ENCODE measurements at places on chromosomes 13 and 19.

GRCh38 chr19:15161028-15161984, 39.5 kb downstream of the NOTCH3 start:
- DNase-seq: no peak

GRCh38 chr13:30241532-30241931, 65.8 kb downstream of the KATNAL1 start:
- no peak for DNase-seq

- DNase-seq: no peak
Observed at GRCh38 chr13:113125506-113126264, 3.1 kb downstream of the F10 start.

DNA sequence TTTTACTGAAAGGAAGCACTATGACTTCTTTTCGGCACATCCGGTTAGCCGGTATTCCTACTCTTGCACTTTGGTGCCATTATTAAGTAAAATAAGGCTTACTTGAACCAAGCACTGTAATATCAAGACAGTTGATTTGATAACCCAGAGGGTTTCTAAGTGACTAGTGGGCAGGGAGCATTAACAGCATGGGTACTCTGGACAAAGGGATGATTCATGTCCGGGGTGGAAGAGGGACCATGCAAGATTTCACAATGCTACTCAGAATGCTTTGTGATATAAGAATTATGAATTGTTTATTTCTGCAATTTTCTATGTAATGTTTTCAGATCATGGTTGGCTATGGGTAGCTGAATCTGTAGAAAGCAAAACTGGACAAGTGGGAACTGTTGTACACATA, 282.1 kb downstream of the TDRD3 start:
- DNase-seq: no peak

DNA sequence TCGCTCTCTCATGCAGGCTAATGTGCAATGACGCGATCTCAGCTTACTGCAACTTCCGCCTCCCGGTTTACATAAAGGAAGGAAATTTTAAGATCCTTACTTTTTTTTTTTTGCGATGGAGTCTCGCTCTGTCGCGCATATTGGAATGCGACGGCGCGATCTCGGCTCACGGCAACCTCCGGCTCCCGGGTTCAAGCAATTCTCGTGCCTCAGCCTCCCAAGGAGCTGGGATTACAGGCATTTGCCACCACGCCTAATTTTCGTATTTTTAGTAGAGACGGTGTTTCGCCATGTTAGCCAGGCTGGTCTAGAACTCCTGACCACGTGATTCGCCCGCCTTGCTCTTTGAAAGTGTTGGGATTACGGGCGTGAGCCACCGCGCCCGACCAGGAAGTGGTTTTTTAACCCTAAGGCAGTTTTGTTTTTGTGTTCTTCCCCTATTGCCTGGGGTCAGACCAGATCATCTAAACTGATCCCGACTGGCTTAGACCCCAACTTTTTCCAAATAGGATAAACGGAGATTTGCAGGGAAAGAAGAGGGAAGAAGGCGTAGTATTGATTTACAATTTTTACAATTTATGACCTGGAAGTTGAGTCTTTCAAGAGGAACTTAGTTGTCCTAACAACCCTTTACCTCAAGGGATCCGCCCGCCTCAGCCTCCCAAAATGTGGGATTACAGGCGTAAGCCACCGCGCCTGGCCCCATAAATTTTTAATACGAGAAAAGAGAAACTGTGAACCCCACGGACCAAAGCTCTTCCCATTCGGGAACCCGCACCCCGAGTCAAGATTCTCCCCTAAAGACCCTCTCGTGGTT, 142.0 kb downstream of the ZNF737 start:
- no peak for DNase-seq

- DNase-seq: no peak
Observed at GRCh38 chr19:18675779-18676178, 7.7 kb upstream of the CRTC1 start.

DNA sequence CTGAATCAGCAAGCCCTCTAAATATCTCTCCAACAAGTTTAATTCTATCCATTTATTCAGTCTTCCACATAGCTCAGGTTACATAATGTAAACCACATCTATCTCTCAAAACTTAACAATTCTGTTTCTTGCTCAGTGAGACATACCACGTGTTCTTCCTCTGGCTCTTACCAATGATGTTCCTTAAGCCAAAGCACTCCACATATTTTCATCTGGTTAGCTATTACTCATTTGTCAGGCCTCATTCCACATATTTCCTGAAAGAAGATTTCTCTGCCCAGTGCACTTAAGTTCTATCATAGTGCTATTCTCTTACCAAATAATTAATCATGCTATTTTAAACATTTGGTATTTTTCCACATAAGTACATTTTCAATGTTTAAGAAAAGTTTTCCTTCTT, 403.3 kb upstream of the ATXN8OS start:
- no peak for DNase-seq

DNA sequence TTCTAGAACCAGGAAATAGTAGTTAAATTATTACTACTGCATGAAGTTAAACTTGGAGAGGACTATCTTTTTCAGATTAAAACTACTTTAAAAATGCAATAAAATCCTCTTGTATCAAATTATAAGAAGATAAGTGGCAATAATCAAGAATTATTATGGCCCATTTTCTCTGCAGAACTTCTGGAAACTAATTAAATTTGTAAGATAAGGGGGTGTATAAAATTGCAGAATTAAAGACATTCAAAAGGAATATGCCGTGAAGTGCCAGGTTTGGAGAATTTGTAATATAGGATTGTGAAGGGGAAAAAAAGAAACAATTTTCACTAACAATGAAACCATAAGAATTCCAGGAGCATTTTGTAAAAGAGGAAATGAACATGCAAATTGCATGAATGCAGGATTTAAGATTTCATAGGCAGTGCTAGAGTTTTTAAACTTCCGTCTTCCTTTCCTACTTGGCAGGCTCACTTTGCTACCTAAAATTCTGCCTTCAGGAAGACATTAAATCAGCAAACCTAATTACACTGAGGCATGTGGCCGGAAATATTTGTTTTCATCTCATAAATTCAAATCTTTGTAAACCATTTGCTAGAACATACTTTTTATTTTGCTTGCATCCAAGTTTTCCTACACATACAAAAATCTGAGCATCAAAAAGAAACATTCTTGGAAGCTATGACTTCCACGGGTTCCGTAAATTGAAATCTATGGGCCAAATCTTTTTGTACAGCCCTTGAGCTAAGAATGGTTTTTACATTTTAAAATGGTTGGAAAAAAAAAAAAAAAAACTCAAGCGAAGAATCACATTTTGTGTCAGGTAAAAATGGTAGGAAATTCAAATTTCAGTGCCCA, 166.9 kb downstream of the DCLK1 start:
- DNase-seq: no peak

GRCh38 chr19:46002678-46003275, 7.5 kb downstream of the CCDC61 start:
- DNase-seq: no peak

DNA sequence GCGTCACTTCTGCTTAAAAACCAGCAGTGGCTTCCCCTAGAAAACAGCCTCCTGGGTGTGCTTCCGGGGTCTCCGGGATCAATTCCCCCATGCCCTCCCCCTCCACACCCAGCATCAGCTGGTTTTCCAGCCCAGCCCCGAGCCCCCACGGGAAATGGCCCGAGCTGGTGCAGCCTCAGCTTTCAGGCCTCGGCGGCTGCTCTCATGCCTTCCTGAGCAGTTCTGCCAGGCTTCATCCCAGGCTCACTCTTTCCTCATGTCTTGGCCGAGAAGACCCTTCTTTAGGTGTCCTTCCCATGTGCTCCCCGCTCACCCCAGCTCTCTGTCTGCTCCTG, 103.1 kb upstream of the RNF113B start:
- DNase-seq: no peak

DNA sequence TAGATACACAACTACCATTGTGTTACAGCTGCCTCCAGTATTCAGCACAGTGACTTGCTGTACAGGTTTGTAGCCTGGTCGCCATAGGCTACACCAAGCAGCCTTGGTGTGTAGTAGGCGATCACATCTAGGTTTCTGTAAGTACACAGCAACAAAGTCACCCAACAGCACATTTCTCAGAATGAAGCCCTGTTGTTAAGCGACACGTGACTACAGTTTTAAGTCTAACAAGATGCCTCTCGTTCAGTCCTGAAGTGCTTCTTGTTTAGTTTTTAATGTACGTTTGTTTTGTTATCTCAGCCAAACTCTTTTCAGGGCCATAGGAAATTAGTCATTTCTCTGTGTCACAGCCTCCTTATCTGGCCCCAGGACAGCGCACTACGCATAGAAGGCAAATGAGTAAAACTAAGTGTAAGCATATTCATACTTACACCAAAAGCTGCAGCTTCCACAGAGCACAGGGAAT, 50.0 kb upstream of the GPR183 start:
- no peak for DNase-seq

- no peak for DNase-seq
Observed at GRCh38 chr13:44120043-44120442, 240.3 kb downstream of the LACC1 start.

DNA sequence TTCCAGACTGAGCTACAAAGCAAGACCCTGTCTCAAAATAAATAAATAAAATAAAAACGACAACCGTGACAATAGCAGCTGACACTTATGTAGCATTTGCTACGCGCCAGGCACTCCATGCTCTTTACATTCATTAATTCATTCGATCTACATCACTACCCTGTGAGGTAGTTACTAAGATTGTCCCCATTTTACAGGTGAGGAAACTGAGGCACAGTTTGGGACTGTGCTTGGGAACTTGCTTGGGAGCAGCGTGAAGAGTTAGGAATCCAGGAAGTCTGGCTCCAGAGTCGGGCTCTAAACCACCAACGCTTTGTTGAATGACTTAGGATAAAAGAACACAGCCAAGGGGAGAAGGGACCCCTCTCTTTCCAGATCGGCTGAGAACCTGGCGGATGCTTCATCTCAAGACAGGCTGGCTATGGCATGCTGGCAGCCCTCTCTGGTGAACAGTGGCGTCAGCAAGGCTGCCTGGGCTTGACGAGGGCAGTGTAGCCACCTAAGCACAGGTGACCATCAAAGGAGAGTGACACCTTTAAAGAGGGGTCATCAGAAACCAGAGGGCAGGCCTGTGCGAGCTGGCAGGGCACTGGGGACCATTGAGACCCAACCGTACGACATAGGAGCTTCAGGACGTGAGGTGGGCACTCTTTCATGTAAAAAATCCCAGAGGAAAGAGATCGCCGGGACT, 591 bp downstream of the DOHH start:
- no peak for DNase-seq

DNA sequence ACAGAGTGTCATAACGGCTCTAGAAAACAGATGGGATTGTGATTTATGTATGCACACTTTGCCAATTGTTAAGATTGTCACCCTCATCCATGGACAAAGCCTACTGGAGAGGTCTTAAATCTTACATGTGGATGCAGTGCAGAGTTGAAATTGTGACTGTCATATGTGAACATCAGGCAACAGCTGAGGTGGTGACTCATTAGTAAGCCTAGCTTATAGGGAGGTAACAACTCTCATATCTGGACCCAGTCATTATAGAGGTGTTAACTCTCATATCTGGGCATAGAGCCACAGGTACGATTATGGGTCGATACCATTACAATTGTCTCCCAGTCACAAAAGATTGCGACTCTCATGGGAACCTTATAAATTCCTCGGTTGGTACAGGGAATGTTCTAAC, 29.8 kb upstream of the ZNF254 start:
- no peak for DNase-seq

DNA sequence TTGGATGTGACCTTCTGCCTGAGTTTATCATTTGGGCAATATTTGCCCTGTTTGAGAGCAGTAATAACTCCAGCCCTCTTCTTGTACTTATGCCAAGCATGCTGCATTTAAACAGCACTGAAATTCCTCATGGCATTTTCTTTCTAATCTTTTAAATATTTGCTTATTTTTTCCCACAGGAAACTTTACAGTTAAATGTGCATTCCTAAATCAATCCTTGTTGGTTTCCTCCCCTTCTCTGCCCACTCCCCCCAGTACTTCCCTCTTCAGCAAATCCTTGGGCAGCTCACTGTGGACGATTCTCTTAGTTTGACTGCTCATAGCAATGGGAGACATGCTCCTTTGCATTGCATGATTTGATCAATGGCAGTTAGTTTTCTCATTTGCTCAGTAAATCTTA, 68.7 kb downstream of the RAP2A start:
- DNase-seq: no peak

- DNase-seq: no peak
Observed at GRCh38 chr13:59356607-59357006, 807.1 kb downstream of the DIAPH3 start.

DNA sequence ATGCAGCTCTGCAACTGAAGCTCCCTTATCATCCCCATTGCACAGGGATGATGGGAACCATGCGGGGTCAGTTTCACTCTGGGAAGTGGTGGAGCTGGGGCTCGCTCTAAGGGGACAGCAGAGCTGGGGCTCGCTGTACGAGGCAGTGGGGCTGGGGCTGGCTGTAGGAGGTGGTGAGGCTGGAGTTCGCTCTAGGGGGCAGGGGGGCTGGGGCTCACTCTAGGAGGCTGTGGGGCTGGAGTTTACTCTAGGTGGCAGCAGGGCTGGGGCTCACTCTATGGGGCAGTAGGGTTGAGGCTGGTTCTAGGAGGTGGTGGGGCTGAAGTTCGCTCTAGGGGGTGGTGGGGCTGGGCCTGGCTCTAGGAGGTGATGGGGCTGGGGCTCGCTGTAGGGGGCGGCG, 99.1 kb downstream of the UQCRFS1 start:
- no peak for DNase-seq

DNA sequence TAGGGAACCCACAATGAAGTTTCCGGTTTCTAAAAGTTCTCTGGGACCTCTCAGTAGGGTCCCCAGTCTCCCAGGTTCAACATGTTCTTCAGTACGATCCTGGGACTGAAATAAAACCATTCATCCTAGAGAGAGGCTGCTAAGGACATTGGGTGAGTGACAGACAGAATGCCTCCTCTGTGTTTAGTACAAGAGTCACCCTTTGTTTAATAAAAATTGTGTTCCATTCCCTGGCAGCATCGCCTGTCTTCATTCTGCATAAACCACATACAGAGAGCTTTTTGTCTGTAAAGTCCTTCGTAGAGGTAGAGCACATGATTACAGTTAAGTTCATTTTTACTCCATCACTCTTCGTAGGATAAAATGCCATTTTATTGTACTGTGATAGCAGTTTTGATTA, 95.3 kb upstream of the GPR12 start:
- no peak for DNase-seq

DNA sequence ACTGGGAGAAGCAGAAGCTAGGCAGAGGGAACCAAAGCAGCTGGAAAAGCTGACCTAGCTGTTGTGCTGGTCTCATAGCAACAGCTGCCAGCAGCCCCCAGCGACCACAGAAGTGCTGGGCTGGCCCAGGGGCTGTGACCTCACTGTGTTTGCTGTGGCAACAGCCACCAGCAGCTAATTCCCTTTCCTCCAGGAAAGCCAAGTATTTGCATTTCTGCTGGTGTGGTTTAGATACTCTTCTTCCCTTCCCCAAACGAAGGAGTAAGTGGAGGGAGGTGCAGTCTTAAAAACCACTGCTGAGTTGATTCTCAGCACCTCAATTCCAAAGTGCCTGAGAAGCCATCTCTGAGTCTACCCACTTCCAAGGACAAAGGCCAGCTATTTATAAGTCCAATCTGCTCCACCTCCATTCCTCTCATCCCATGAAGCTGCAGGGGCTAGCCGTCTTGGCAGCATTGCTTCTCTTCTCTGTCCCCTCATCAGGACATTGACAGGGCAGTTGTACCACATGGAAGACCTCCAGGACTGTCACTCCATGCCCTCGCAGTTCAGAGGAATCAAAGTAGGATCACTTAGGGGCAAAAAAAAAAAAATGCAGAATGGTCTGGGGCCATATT, 11.5 kb upstream of the CCDC97 start:
- DNase-seq: no peak

- no peak for DNase-seq
Observed at GRCh38 chr13:111267784-111268183, 52.7 kb upstream of the TEX29 start.

- DNase-seq: no peak
Observed at GRCh38 chr13:83883061-83883523, 818 bp upstream of the SLITRK1 start.
